G401 (cell line): ENCODE measurements at places on chromosomes 3 and 15. TPM values are rescaled to one million over a fixed set of nuclear protein-coding genes. Genes with fewer than 3 reads are reported as not detected.

GRCh38 chr15:81285461-81285860 is 38.5 kb downstream of the STARD5 start:
- DNase-seq, result no peak

DNA sequence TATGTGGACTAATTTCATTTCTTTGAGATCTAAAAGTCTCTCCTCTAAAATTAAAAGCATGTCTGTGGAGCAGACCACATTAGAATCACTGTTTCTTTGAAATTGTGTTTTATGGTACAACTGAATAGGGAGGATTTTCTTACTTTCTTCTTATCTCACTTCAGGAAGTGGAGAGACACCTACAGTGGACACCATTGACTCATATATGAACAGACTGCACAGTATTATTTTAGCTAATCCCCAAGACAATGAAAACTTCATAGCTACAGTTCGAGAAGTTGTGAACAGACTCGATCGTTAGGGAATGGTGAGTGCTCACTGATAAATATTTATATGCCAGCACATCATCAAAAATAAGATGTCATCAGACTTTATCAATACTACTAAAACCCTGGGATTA is 58.3 kb downstream of the HMG20A start:
- no peak for DNase-seq

Gene CRTC3
- total RNA-seq, result 5.9 and 7.4 TPM in 2 replicates

- peak; percentile 99 for DNase-seq
Observed at GRCh38 chr3:143731776-143732175, 116.5 kb downstream of the SLC9A9 start.

DNA sequence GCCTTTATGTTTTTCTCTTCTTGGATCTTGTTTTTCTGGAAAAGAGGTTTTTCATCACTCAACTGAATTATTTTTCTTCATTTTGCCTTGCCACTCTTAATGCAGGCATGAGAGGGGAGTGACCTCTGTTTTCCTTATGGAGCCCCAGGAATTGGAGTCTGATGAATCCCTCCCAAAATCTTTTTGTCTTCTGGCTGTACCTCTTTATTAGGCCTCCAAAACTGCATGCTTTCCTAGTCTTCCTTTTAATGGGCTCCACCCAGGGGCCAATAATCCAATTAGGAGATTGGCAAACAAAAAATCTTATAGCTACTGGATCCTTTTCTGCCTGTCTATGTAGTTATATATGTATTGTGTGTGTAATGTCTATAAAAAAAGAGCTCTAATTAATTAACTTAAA is 192.4 kb upstream of the PEX5L start:
- no peak for DNase-seq
